ENCODE measurements at places on chromosomes 5 and 9.

DNA sequence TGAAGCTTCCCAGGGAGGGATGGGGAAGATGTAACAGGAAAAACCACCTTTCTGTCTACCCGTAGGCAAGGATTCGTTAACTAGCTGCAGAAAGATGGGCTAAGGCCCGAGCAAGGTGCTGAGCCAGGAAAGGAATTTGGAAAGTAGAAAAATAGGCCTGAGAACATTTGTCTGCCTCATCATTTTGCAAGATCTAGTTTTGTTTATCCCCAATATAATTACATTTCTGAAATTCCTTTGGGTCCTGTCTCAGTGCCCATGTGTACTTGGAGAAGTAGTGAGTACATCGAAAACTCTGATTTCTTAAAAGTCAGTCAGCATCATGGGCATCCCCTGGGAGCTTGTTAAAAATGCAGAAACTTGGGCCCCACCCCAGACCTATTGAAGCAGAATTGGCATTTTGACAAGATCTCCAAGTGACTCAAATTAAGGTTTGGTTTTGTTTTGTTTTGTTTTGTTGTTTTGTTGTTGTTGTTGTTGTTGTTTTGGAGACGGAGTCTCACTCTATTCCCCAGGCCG lies 52.1 kb upstream of the CEMIP2 start:
- no peak for DNase-seq
- no peaks in the 10 kb centered on the region for H3K27me3 ChIP-seq
- H3K4me1 ChIP-seq: peaks cover 6% of the 10 kb centered on the region
- no peak overlapping the region for H3K4me3 ChIP-seq

GRCh38 chr9:5375091-5375490 lies 35.4 kb upstream of the RLN1 start:
- H3K27ac ChIP-seq: no peak overlapping the region
- H3K4me3 ChIP-seq: no peak overlapping the region
- H3K4me1 ChIP-seq: no peaks in the 10 kb centered on the region
- H3K36me3 ChIP-seq: no peaks in the 10 kb centered on the region

DNA sequence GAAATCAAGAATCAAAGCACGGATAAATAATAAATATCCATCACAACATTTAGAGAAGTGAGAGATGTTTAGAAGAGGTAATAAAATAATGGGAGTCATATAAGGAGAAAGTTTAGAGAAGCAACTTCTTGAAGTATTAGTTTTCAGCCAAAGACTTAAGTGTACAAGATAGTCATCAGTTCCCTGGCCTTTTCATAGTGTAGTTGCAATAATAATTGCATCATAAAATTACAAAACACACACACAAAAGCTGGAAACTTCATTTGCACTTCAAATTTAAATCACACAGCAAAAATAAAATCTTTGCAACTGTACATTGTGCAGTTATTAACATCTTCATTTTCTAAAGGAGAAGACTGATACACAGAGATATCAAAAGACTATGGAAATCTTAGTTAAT lies 319.1 kb upstream of the RGMB start:
- no peak overlapping the region for H3K4me3 ChIP-seq
- DNase-seq: no peak
- no peaks in the 10 kb centered on the region for H3K4me1 ChIP-seq
- H3K36me3 ChIP-seq: no peaks in the 10 kb centered on the region

DNA sequence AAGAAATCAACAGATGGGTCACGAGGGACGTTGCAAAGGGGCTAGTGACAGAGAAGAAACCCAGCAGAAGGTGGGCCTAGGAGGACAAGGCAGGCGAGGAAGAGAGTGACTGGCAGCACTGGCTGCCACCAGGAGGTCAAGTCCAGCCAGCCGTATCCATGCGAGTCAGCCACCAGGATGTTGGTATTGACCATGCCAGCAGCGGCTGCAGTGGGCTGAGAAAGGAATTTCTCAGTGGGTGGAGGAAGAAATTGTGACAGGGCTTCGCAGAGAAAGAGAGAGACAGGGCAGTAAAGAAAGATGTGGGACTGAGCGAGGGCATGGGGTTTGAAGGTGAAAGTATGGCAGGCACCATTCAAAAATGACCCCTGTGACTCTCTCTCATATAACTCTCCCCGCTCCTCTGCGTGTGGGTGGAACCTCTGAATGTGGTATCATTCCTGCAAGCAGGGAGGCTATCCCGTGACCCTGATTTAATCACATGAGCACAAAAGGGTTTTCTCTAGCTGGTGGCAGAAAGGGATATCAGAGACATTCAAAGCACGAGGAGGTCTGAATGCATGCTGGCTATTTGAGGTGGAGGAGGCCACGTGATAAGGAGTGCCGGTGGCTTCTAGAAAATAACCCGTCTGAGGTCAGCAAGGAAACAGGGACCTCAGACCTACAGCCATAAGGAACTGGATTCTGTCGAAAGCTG lies 45.4 kb upstream of the FBXW11 start:
- DNase-seq: no peak
- H3K4me3 ChIP-seq: no peak overlapping the region
- H3K4me1 ChIP-seq: no peaks in the 10 kb centered on the region
- no peak overlapping the region for H3K27ac ChIP-seq
- no peaks in the 10 kb centered on the region for H3K36me3 ChIP-seq
